H7 (cell line): ENCODE measurements at places on chromosomes 12 and 14. TPM values are rescaled to one million over a fixed set of nuclear protein-coding genes. Genes with fewer than 3 reads are reported as not detected.

DNA sequence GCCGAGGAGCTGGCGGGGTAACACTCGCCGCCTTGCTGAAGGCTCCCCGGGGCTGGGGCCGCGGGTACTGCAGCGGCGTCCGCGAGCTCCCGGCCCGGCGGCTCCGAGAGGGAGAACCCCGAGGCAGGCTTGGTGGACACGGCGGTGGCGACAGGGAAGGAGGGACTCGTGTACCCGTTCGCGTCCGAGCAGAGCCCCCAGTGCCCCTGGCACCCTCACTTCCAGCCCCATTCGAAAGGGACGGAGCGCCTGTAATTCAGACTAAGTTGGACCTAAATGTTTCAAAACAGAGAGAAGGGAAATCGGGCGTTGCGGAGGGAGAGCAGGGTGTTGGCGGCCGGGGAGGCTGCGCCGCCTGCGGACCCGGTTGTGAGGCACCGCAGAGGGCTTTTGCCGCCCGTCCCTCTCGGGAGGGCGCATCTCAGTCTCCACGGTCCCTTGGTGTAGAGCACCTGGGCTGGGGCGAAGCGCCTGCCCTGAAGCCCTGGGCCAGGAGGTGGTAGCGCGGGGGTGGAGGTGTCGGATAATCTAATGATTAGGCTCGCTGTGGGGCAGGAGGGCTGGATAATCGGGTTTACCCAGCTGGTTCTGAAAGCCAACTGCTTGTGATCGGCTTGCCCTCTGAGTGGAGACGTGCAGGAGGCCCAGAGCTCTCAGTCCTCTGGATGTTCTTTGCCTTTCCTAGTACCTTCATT, 771 bp downstream of the DAAM1 start:
- peak; percentile 48 for DNase-seq

DNAI7 gene
- total RNA-seq = 0.59 TPM in 1 of 2 replicates, not detected in the other

PLEKHG7 gene
- not detected in 2 replicates for total RNA-seq

TECPR2 gene
- 11.2 and 13.4 TPM in 2 replicates for total RNA-seq

ANAPC7 gene
- total RNA-seq = 77.3 and 90.4 TPM in 2 replicates

DNA sequence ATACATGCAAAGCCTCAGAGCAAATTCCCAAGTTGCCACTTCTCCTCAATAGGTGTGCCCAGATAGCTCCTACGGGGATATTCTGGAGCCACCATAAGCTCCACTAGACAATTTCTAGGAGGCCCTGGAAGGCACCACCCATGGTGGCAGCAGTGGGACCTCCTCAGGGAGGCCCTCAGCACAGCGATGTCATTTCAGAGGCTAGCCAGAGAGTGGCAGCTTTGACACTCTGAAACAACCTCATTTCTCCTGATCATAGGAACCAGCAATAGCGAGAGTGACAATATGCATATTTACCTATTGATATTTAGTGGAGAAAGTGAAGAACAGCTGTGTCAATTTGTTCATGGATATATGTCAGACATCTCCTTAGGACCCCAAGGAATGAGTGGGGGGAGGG, 612.3 kb downstream of the SOX5 start:
- no peak for DNase-seq

KRT3 gene
- total RNA-seq = not detected in 2 replicates

SPTB gene
- 0.17 and 0.22 TPM in 2 replicates for total RNA-seq

DNA sequence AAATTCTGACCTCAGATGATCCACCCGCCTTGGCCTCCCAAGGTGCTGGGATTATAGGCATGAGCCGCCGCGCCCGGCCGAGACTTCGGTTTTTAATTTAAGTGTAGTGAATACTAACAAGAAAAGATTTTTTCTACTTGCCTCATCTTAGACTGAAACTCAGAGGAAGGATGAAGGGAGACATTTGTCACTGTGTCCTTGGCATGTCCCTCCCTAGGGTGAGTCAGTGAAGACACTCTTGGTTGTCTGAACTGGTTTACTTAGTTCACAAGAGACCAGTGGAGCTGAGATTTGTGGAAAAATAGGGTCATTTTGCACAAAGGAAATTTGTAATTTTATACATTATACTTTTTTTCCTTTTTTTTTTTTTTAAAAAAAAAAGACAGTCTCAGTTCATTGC, 13.5 kb downstream of the C12orf71 start:
- DNase-seq = no peak

GRCh38 chr12:75599061-75599460, 87.7 kb upstream of the KRR1 start:
- no peak for DNase-seq

- peak; percentile 70 for DNase-seq
Observed at GRCh38 chr14:101857226-101857625, 95.7 kb downstream of the PPP2R5C start.

LYZ gene
- total RNA-seq = not detected in 2 replicates

KRT7 gene
- 0.80 and 1.1 TPM in 2 replicates for total RNA-seq

- DNase-seq = no peak
Observed at GRCh38 chr14:51382506-51382905, 142.5 kb downstream of the TMX1 start.

OR4K15 gene
- total RNA-seq = not detected in 2 replicates

NUMB gene
- 15.3 and 18.1 TPM in 2 replicates for total RNA-seq

- DNase-seq = no peak
Observed at GRCh38 chr12:88419794-88420193, 160.5 kb downstream of the KITLG start.
